ENCODE measurements at places on chromosomes 4 and X.

DNA sequence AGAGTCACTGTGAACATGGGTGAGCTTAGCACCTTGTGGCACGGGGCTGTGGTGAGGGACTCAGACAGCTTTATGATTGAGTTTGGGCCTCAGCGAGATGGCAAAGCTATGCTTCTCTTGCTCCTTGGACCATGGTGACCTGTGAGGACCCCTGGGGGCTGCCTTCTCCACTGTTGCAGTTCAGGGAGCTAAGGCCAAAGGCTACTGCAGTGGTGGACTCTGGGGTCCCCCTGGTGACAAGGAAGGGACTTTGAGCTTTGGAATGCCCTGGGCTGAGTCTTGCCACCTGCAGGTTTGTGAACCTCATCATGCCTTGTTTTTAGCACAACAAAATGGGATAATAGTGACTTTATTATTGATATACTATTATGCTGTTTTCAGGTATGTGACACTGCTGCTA is 36.5 kb downstream of the TBL1X start:
- no peaks in the 10 kb centered on the region for H3K4me1 ChIP-seq
- DNase-seq: no peak
- no peak overlapping the region for H3K27ac ChIP-seq

- no peaks in the 10 kb centered on the region for H3K36me3 ChIP-seq
- H3K27me3 ChIP-seq: no peaks in the 10 kb centered on the region
- H3K4me3 ChIP-seq: no peak overlapping the region
- no peaks in the 10 kb centered on the region for H3K4me1 ChIP-seq
Observed at GRCh38 chrX:150162141-150162540, 201.0 kb upstream of the MAMLD1 start.

- no peak overlapping the region for H3K4me3 ChIP-seq
- H3K36me3 ChIP-seq: no peaks in the 10 kb centered on the region
- no peaks in the 10 kb centered on the region for H3K27me3 ChIP-seq
- H3K27ac ChIP-seq: no peak overlapping the region
- no peak for DNase-seq
- no peaks in the 10 kb centered on the region for H3K4me1 ChIP-seq
Observed at GRCh38 chr4:141999446-142000143, 363.2 kb downstream of the IL15 start.

GRCh38 chr4:138053641-138054301 is 188.4 kb downstream of the SLC7A11 start:
- no peak overlapping the region for H3K4me3 ChIP-seq
- H3K27me3 ChIP-seq: no peaks in the 10 kb centered on the region
- DNase-seq: no peak
- H3K4me1 ChIP-seq: peaks cover 15% of the 10 kb centered on the region

GRCh38 chr4:67587156-67587555 is 28.6 kb downstream of the STAP1 start:
- no peak overlapping the region for H3K27ac ChIP-seq
- H3K4me3 ChIP-seq: no peak overlapping the region
- H3K36me3 ChIP-seq: no peaks in the 10 kb centered on the region
- no peak for DNase-seq

GRCh38 chr4:154590329-154591006 is at the start of gene FGA:
Gene FGA (minus strand): TSS chr4:154590742. CDS start chr4:154590687, 55 bp downstream.
- no peak within 1 kb of the TSS for H3K27ac ChIP-seq
- DNase-seq: no peak
- no peaks in the 10 kb centered on the region for H3K4me1 ChIP-seq
- H3K4me3 ChIP-seq: no peak within 1 kb of the TSS
- no peaks in the 10 kb centered on the region for H3K36me3 ChIP-seq

DNA sequence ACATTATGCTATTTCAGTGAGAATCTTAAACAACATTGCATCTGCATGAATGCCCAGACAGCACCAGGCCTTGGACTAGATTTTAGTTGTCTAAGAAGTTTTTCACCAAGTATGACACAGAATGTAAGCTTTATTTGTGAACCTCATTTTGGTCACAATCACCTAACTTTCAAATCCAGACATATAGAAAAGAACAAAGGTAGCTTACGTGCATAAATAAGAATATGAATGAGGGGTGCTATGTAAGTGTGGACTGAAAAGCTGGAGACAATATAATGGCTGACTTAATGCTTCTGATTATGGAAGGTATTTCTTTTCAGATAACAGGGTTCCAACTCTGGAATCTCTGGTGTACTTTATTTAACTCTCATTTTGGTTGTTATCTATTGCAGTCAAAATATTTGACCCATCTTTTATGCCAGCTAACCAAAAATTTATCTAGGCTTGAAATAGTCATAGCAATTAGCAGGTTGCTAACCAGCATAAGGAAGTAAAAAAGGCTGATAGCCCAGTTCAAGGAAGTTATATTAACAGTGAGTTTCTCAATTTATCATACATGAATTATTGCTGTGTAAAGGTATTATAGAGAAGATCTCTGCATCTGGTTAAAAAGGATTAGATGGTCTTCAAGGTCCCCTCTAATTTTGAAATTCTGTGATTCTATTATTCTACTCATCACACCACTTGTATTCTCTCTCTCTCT is 36.5 kb downstream of the SLC7A11 start:
- H3K27me3 ChIP-seq: no peaks in the 10 kb centered on the region
- no peak for DNase-seq
- H3K4me3 ChIP-seq: no peak overlapping the region

GRCh38 chr4:54099748-54100574 is at the start of gene GSX2:
Gene GSX2 (plus strand): TSS chr4:54100163. CDS start chr4:54100345, 182 bp downstream.
- DNase-seq: no peak
- H3K4me3 ChIP-seq: peak within 1 kb of the TSS; percentile 34
- H3K4me1 ChIP-seq: peaks cover 20% of the 10 kb centered on the region
- no peaks in the 10 kb centered on the region for H3K36me3 ChIP-seq
- peaks cover 64% of the 10 kb centered on the region for H3K27me3 ChIP-seq

DNA sequence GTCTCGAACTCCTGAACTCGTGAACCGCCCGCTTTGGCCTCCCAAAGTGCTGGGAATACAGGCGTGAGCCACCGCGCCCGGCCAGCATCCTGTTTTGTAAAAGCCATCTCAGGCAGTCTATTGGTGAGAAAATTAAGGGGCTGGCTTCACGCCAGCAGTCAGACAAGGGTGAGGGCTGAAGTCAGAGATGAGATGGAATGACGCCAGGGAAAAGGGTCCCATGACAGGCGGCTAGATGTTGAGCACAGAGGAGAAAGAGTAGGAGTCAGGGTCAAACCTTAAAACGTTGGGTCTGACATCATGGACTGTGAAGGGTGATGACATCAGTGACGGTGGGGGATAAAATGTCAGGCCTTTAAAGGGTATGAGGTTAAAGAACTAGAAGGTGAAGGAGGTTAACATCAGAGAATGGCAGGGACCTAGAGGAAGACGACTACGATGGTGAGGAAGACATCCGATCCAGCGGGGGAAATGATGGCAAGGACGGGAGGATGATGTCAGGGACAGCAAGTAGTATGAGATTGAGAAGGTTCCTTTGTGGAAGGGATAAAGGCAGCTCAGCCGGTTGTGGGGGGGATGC is 504 bp upstream of the RBM3 start:
- no peaks in the 10 kb centered on the region for H3K36me3 ChIP-seq
- peak overlapping the region; percentile 76 for H3K4me3 ChIP-seq
- H3K4me1 ChIP-seq: peaks cover 3% of the 10 kb centered on the region

- H3K4me3 ChIP-seq: no peak overlapping the region
- no peak overlapping the region for H3K27ac ChIP-seq
Observed at GRCh38 chr4:41670530-41670929, 78.0 kb downstream of the PHOX2B start.

GRCh38 chr4:82765134-82765533 is 33.5 kb downstream of the SCD5 start:
- H3K4me1 ChIP-seq: no peaks in the 10 kb centered on the region
- H3K4me3 ChIP-seq: no peak overlapping the region
- H3K27me3 ChIP-seq: no peaks in the 10 kb centered on the region
- no peaks in the 10 kb centered on the region for H3K36me3 ChIP-seq
- no peak overlapping the region for H3K27ac ChIP-seq

- no peak overlapping the region for H3K4me3 ChIP-seq
- H3K4me1 ChIP-seq: no peaks in the 10 kb centered on the region
- DNase-seq: no peak
Observed at GRCh38 chr4:122012735-122013134, 60.9 kb upstream of the TRPC3 start.

- H3K27ac ChIP-seq: no peak overlapping the region
- DNase-seq: no peak
- no peak overlapping the region for H3K4me3 ChIP-seq
- H3K4me1 ChIP-seq: no peaks in the 10 kb centered on the region
- no peaks in the 10 kb centered on the region for H3K36me3 ChIP-seq
- H3K27me3 ChIP-seq: no peaks in the 10 kb centered on the region
Observed at GRCh38 chrX:107541244-107541643, 87.1 kb upstream of the PRPS1 start.

GRCh38 chr4:162985131-162985530 is 181.6 kb downstream of the NAF1 start:
- no peak overlapping the region for H3K27ac ChIP-seq
- no peaks in the 10 kb centered on the region for H3K4me1 ChIP-seq
- H3K36me3 ChIP-seq: no peaks in the 10 kb centered on the region
- H3K4me3 ChIP-seq: no peak overlapping the region

DNA sequence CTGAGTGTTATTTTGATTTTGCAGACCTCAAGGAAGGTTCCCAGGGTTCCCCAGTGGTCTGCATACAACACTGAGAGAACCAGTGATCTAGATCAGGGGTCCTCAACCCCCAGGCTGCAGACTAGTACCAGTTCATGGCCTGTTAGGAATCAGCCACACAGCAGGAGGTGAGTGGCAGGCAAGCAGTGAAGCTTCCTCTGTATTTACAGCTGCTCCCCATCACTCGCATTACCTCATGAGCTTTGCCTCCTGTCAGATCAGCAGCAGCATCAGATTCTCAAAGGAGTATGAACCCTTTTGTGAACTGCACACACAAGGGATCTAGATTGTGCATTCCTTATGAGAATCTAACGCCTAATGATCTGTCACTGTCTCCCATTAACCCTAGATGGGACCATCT is 28.5 kb downstream of the EDNRA start:
- no peak overlapping the region for H3K27ac ChIP-seq
- no peaks in the 10 kb centered on the region for H3K27me3 ChIP-seq
- no peaks in the 10 kb centered on the region for H3K4me1 ChIP-seq

DNA sequence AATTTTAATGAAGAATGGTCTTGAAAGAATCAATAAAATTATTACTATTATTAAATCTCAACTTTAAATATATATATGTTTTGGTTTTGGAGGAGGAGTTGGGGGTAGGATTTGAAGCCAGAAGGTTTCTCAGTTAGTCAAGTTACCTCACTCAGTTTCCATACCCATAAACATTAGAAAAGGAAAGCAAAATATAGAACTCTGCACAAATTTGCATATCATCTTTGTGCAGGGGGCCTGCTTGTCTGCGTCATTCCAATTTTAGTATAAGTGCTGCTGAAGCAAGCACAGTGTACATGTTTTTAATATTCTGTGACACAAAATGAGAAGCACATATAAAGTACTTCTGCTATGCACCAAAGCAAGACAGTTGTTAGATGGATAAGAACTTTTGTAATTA is 47.5 kb upstream of the SCRG1 start:
- H3K36me3 ChIP-seq: no peaks in the 10 kb centered on the region
- no peaks in the 10 kb centered on the region for H3K27me3 ChIP-seq
- DNase-seq: no peak

GRCh38 chrX:88416965-88417364 is 330.1 kb upstream of the CPXCR1 start:
- DNase-seq: no peak
- H3K4me3 ChIP-seq: no peak overlapping the region
- no peaks in the 10 kb centered on the region for H3K36me3 ChIP-seq
- no peak overlapping the region for H3K27ac ChIP-seq

GRCh38 chr4:184295206-184295605 is 77.5 kb upstream of the ENPP6 start:
- H3K36me3 ChIP-seq: no peaks in the 10 kb centered on the region
- DNase-seq: no peak
- H3K4me1 ChIP-seq: no peaks in the 10 kb centered on the region
- H3K4me3 ChIP-seq: no peak overlapping the region
- H3K27ac ChIP-seq: no peak overlapping the region

GRCh38 chr4:54575919-54576318 is 81.8 kb upstream of the KIT start:
- no peak overlapping the region for H3K27ac ChIP-seq
- no peaks in the 10 kb centered on the region for H3K4me1 ChIP-seq
- H3K36me3 ChIP-seq: no peaks in the 10 kb centered on the region

DNA sequence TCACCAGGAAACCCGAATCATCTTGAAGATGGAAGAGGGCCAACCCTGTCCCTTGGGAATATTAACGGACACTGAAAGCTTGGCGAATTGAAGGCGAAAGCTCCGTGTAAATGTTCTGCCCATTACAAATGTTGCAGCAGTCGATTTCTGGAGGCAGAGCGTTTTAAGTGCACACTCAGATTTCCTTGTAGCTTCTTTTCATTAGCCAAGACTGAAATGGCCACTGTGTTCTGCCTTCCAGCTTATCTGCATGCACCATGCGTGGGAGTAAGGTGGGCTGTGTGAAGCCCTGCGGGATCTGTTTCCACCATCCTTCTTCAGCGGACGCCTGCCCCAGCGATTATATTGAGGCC is 1.3 kb downstream of the SMIM20 start:
- no peak for DNase-seq
- peak overlapping the region; percentile 82 for H3K4me3 ChIP-seq
- H3K27me3 ChIP-seq: no peaks in the 10 kb centered on the region
- peaks cover 23% of the 10 kb centered on the region for H3K4me1 ChIP-seq

GRCh38 chrX:68833448-68833805 is 4.6 kb downstream of the EFNB1 start:
- peaks cover 8% of the 10 kb centered on the region for H3K4me1 ChIP-seq
- H3K36me3 ChIP-seq: no peaks in the 10 kb centered on the region
- no peaks in the 10 kb centered on the region for H3K27me3 ChIP-seq
- H3K27ac ChIP-seq: peak overlapping the region; percentile 90

All from esophagus squamous epithelium (tissue), 5 donors.